ENCODE measurements at places on chromosomes 1 and 21. TPM values are rescaled to one million over a fixed set of nuclear protein-coding genes. Genes with fewer than 3 reads are reported as not detected.

DNA sequence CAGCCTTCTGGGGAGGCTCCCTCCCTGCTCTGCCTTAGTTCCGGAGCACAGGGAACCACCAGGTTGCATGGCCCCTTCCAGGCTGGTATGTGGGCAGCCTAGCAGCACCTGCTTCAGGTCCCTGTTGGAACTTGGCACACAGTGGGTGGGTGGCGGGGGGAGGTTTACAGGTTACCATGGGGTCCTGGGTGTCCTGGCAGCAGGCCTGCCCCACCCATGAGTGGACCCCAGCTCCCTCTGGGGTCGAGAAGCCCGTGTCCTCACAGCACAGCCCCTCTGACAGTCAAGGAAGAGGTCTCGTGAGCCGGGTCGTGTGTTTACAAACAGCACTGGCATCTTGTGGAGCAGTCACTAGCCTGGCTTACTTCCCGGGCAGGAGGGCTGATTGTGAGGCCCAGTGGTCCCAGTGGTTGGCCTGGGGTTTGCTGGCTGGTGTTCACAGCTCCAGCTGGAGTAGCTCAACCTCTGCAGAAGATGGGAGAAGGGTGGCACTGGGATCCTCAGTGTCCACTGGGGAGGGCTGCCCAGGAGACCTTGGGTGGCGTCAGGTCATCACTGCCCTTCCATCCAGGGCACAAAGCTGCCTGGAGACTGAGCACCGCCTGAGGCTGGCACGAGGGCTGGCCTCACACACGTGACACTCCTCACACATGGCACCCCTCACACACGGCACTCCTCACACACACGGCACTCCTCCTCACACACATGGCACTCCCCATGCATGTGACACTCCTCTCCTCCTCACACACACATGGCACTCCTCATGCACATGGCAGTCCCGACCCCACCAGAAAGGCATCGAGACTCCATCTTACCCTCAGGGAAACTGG, 100.9 kb downstream of the RIPK4 start:
- H3K27me3 ChIP-seq, result no peaks in the 10 kb centered on the region
- H3K36me3 ChIP-seq, result no peaks in the 10 kb centered on the region
- DNase-seq, result no peak
- no peak overlapping the region for H3K27ac ChIP-seq
- H3K4me3 ChIP-seq, result no peak overlapping the region

GRCh38 chr1:156945881-156946661, 25.6 kb downstream of the LRRC71 start:
- H3K27me3 ChIP-seq, result no peaks in the 10 kb centered on the region
- H3K36me3 ChIP-seq, result peaks cover 22% of the 10 kb centered on the region
- no peak overlapping the region for H3K4me3 ChIP-seq
- DNase-seq, result peak; percentile 43

DNA sequence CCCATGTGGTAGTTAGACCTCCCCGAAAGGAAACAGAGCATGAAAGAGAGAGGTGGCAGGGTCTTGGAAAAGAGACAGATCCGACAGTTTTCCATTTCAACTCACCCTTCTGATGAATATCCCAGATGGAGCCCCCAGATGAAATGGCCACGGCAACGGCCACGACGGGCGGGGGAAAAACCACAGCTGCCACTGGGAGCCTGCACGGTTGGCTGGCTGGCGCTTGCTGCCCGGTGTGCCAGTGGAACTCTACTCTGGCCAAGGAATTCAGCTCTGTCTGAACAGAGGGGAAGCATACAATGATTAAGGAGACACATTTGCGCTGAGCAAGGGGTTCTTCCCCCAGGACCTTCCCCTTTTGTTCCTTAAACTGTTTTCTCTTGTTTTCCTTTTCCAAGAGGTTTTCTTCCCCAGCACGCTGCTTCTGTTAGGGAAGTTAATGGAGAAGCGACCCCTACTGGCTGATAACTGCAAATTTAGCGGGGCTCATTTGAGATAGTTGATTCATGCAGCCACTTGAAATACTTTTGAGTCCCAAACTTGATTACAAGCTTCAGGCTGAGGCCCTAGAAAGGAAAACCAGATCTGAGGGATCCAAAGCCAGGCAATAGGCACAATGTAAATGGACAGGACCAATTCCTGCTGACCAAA, 1122.5 kb downstream of the NCAM2 start:
- H3K4me1 ChIP-seq, result no peaks in the 10 kb centered on the region
- H3K27ac ChIP-seq, result no peak overlapping the region
- H3K27me3 ChIP-seq, result no peaks in the 10 kb centered on the region

DNA sequence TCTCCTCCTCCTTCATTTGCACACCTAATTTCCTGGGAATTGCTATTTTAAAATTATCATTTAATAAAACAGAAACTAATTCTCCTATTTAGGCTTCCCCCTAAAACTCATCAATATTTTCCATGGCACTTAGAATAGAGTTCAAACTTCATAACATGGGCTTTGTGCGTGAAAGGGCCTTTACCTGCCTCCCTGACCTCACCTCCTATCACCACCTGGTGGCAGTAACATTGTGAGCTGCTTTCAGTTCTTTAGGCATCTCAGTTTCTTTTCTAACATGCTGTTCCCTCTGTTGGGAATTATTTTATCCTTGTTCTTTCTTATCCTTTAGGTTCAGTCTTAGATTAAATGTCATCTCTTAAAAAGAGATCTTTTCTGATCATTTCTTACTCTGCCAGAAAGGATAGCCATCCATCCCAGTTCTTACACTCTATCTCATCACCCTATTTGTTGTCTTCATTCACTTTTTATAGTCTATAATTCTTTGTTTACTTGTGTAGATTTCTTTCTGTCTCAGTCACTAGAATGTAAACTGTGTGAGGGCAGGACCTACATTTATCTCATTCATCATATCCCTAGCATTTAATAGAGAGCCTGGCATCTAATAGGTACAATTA, 133.8 kb upstream of the KIAA1614 start:
- no peaks in the 10 kb centered on the region for H3K36me3 ChIP-seq
- no peak overlapping the region for H3K27ac ChIP-seq
- H3K27me3 ChIP-seq, result no peaks in the 10 kb centered on the region
- no peaks in the 10 kb centered on the region for H3K4me1 ChIP-seq

The PCSK9 gene
- polyA plus RNA-seq, result 0.61 TPM

- no peaks in the 10 kb centered on the region for H3K4me1 ChIP-seq
- no peaks in the 10 kb centered on the region for H3K36me3 ChIP-seq
- H3K27me3 ChIP-seq, result no peaks in the 10 kb centered on the region
- H3K27ac ChIP-seq, result no peak overlapping the region
- no peak for DNase-seq
Measured at GRCh38 chr1:185438936-185439335, 121.9 kb upstream of the IVNS1ABP start.

DNA sequence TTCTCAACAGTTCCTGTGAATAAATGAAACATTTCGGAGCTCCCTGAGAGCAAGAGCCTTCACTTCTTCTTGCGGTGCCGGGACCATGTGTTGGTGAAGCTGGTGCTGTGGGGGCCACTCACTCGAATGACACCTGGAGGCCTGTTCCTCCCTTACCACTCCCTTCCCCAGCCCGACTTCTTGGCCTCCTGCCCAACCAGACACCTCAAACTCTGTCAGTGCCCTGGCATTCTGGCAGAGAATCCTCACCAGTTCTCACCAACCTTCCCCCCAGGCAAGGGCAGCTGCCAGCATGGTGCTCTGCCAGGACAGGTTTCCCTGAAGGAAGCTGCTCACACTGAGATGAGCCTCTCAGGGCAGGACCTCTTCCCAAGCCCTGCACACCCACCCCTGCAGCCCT, 68.3 kb downstream of the MPZL1 start:
- H3K27ac ChIP-seq, result no peak overlapping the region
- no peak for DNase-seq
- peaks cover 4% of the 10 kb centered on the region for H3K36me3 ChIP-seq
- H3K4me1 ChIP-seq, result peaks cover 9% of the 10 kb centered on the region
- no peak overlapping the region for H3K4me3 ChIP-seq
- no peaks in the 10 kb centered on the region for H3K27me3 ChIP-seq

- H3K4me1 ChIP-seq, result no peaks in the 10 kb centered on the region
- peak; percentile 22 for DNase-seq
Measured at GRCh38 chr21:34733852-34734251, 65.1 kb downstream of the CLIC6 start.

- no peak overlapping the region for H3K27ac ChIP-seq
- no peak overlapping the region for H3K4me3 ChIP-seq
- no peaks in the 10 kb centered on the region for H3K4me1 ChIP-seq
- DNase-seq, result peak; percentile 34
- H3K27me3 ChIP-seq, result no peaks in the 10 kb centered on the region
Measured at GRCh38 chr1:80248886-80249285, 1242.4 kb upstream of the ADGRL4 start.

DNA sequence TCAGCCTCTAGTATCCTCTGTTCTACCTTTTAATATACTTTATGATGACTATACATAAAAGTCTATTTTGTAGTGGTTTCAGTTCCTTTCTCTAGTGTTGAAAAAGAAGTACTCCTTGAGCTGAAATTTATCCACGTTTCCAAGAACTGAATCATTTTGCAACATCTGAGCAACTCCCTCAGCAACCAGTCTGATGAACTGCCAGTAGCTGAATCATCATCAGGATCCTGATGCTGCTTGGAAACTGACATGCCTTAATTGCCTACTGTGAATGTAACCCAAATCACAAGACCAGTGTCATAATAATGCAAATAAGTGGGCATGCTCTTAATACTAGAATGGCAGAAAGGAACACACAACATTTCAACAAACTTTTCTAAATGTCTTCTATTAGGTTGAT, 103.3 kb downstream of the CYYR1 start:
- no peaks in the 10 kb centered on the region for H3K4me1 ChIP-seq
- no peak overlapping the region for H3K27ac ChIP-seq
- H3K4me3 ChIP-seq, result no peak overlapping the region
- H3K36me3 ChIP-seq, result no peaks in the 10 kb centered on the region
- peak; percentile 93 for DNase-seq

The CASZ1 gene
- polyA plus RNA-seq, result 0.34 TPM

The RPE65 gene
- not detected for polyA plus RNA-seq

DNA sequence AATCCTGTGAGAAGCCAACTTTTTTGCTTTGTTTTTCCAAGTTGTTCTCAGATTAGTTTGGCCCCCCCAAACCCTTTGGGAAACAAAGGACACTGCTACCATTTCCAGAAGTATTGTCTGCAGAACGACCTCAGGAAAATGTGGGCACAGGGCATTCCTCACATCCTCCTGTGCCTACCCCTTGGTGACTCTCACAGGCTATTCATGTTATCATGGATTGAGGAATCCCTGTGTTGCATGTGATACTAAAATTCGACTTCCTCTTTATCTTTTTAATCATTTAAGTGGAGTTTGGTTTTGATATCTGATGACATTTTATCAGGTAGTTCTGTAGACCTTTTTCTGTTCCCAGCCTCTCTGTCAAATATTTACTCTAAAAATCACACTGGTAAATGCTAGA, 184.5 kb downstream of the FASLG start:
- H3K36me3 ChIP-seq, result no peaks in the 10 kb centered on the region
- H3K4me1 ChIP-seq, result no peaks in the 10 kb centered on the region
- H3K27ac ChIP-seq, result no peak overlapping the region
- no peaks in the 10 kb centered on the region for H3K27me3 ChIP-seq

DNA sequence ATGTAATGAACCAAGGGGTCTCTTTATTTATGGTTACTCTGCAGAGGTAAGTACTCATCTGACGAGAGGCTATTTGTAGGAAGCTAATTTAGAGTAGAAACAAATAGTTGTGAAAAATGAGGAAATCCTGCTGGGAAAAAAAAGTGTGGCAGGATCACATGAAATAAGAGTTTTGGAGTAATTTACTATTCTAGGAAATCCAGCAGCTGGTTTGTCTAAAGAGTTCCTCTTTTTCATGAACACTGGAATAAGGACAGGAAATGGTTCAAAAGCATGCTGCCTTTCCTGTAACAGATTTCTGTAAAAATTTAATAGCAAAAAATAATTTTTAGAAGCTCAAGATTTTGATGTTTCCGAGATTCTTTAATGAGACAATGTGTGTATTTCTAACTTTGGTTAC, 177.3 kb downstream of the CHRM3 start:
- H3K36me3 ChIP-seq, result no peaks in the 10 kb centered on the region
- H3K27ac ChIP-seq, result no peak overlapping the region
- no peaks in the 10 kb centered on the region for H3K27me3 ChIP-seq
- H3K4me3 ChIP-seq, result no peak overlapping the region
- no peaks in the 10 kb centered on the region for H3K4me1 ChIP-seq

DNA sequence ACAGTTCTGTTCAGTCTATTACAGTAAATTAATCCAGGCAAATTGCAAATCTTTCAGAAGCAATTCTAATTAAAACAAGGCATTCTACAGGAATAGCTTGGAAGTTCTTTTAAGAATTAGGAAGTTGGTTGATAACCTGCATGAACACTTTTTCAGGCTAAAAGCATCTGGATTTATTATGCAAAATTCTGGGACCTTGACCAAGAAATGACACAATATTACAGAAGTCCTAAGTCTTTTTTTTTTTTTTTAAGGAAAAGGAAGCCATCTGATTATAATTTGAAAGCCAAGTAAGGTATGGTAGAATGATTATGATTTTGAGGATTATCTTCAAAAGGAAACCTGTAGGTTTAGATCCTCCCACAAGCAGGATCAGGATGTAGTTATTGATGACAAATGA, 74.7 kb upstream of the KCNK2 start:
- no peak overlapping the region for H3K4me3 ChIP-seq
- peaks cover 5% of the 10 kb centered on the region for H3K4me1 ChIP-seq
- H3K27ac ChIP-seq, result no peak overlapping the region
- no peaks in the 10 kb centered on the region for H3K27me3 ChIP-seq
- no peaks in the 10 kb centered on the region for H3K36me3 ChIP-seq
- DNase-seq, result peak; percentile 47

GRCh38 chr1:214709241-214709640, 106.2 kb downstream of the CENPF start:
- H3K36me3 ChIP-seq, result no peaks in the 10 kb centered on the region
- no peak overlapping the region for H3K27ac ChIP-seq
- no peaks in the 10 kb centered on the region for H3K4me1 ChIP-seq
- DNase-seq, result no peak
- no peak overlapping the region for H3K4me3 ChIP-seq

The ZMYND12 gene
- polyA plus RNA-seq, result 0.16 TPM

- no peak overlapping the region for H3K4me3 ChIP-seq
- H3K4me1 ChIP-seq, result no peaks in the 10 kb centered on the region
- no peak for DNase-seq
- no peak overlapping the region for H3K27ac ChIP-seq
- no peaks in the 10 kb centered on the region for H3K36me3 ChIP-seq
- no peaks in the 10 kb centered on the region for H3K27me3 ChIP-seq
Measured at GRCh38 chr21:27202301-27202700, 235.4 kb upstream of the ADAMTS5 start.

- H3K27ac ChIP-seq, result no peak within 1 kb of the TSS
- no peak for DNase-seq
- H3K4me1 ChIP-seq, result no peaks in the 10 kb centered on the region
- no peak within 1 kb of the TSS for H3K4me3 ChIP-seq
- peaks cover 2% of the 10 kb centered on the region for H3K27me3 ChIP-seq
- H3K36me3 ChIP-seq, result no peaks in the 10 kb centered on the region
Measured at GRCh38 chr1:225941187-225941941, at the start of gene LEFTY2. LEFTY2 (minus strand) TSS chr1:225941220; CDS start chr1:225941140, 80 bp downstream.

GRCh38 chr1:91881280-91881679, 4.7 kb downstream of the TGFBR3 start:
- peak overlapping the region; percentile 1 for H3K4me3 ChIP-seq
- H3K27ac ChIP-seq, result no peak overlapping the region
- DNase-seq, result no peak
- no peaks in the 10 kb centered on the region for H3K4me1 ChIP-seq
- no peaks in the 10 kb centered on the region for H3K36me3 ChIP-seq

Measured in fibroblast of lung (primary cell).